Activated T-helper 1 cell treated with anti-CD3 and anti-CD28 coated beads, Interleukin-12 subunit alpha, Interleukin-12 subunit beta, Interleukin-2, Interleukin-4 antibody, amounts not matched to agents 30 ng/mL and 10 ng/mL and 1 ng/mL, durations not matched to agents 14 hours and 24 hours and 36 hours (primary cell): ENCODE measurements at places on chromosomes 3 and 15. TPM values are rescaled to one million over a fixed set of nuclear protein-coding genes. Genes with fewer than 3 reads are reported as not detected.

DNA sequence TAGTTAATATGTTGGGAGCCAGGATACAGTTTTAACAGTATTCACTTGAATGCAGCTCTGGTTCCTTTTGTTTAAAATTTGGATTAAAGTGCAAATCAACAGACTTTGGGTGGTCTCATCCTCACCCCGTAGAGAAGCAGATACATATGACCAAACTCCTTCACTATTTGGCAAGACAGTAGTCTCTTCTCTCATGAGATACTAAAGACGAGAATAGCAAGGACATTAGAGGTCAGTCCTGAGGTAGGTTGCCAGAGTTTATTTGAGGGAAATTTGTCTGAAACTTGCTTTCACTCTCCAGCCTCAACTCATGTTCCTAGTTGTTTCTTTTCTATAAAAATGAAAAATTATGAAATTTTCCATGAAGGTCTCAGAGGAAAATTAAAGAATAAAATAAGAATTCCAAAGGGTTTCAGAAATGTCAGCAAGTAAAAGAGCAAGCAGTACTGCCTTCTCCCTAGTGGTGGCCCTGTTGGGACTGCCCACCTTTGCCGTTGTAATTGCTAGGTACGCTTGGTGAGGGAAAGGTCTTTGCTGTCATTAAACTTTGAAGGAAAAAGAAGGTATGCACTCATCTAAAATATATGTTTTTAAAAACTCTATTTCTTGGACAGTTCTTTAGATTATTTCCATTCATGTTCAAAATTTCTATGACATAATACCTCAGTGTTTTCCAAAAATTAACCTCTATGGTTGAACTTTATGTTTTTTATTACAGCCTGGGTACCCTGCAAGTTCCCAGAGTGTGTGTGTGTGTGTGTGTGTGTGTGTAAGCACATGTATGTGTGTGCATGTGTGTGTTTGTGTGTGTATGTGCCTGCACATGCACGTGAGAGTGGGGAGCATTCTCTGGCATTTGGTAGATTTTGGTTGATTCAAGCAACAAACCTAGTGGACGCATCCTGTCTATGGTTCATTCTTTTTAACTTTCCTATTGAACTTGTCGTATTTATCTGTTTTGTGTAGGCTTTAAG is 111.4 kb downstream of the CMSS1 start:
- no peak for DNase-seq
- no peaks in the 10 kb centered on the region for H3K4me1 ChIP-seq
- H3K4me3 ChIP-seq = no peak overlapping the region
- H3K27ac ChIP-seq = no peak overlapping the region

DNA sequence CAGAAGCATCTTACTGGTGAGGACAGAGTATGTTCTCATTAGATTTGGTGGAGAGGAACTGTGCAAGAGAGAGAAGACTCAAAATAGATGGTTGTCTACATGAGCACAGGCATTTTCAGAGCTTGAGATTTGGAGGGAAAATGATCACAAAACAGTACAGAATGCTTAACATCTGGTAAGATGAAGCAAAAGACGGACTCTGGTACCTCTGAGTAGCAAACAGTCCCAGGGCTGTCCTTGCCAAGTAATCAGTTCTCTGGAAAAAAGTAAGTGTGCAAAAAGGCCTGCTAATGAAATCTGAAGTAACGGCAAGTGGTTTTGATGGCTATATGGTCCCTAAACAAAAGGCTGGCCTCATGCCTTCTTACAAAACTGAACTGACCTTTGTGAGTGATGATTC is 414.2 kb downstream of the CNTN4 start:
- H3K4me1 ChIP-seq = no peaks in the 10 kb centered on the region
- H3K36me3 ChIP-seq = no peaks in the 10 kb centered on the region
- H3K27ac ChIP-seq = no peak overlapping the region
- no peaks in the 10 kb centered on the region for H3K27me3 ChIP-seq
- H3K4me3 ChIP-seq = no peak overlapping the region

DNA sequence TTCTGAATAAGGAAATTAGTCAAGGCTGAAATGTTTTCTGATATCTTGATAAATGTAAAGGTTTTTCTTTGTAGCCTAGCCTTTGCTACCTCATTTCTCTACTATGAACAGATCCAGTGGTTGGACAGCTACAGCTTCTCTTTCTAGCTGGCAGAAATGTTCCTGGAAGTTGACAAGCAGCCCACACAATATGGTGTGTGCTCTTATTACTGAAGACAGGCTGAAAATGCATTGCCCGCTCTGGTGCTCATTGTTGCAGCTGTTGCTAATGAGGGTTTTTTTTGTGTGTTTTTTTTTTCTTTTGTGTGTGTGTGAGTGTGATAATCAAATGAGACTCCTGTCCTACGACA is 844.3 kb upstream of the SEMA6D start:
- no peaks in the 10 kb centered on the region for H3K36me3 ChIP-seq
- no peaks in the 10 kb centered on the region for H3K4me1 ChIP-seq
- no peak overlapping the region for H3K27ac ChIP-seq
- H3K27me3 ChIP-seq = no peaks in the 10 kb centered on the region

DNA sequence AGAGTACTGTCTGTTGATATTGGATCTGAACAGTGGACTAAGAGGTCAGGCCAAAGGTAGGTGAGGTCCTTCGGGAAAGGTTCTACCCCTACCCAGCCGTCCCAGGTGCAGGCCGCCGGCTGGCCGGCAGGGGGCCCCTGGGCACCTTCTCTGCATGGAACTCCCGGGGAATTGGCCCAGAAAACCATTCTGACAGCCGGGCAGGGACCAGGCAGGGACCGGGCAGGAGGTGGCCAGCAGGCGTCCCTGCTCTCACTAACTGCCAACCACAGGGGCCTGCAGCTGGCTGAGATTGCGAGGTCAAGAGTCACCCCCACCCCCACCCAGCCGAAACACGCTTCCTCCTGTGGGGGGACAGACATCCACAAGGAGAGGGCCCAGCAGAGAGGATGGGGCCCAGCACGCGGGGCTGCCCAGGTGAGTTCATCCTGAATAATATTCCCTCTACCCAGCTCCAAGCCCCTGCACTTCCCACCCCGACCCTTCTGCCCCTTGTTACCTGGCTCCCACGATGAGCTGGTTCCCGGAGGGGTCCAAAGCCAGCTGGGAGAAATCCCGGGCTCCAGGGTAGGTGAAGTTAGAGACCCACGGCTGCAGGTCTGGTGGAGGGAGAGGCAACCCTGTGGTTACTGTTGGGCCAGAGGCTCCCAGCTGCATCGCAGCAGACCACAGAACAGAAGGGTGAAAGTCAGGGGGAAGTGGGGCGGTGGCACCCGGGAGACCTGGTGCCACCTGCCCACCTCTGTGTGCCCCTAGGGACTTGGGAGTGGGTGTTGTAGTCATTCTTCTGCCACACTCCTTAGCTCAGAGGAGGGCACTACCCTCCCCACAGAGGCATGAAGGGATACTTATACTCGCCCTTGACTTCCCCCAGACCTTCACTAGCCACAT is 84.4 kb downstream of the SEMA5B start:
- no peak overlapping the region for H3K4me3 ChIP-seq
- H3K4me1 ChIP-seq = no peaks in the 10 kb centered on the region
- DNase-seq = no peak
- H3K27ac ChIP-seq = no peak overlapping the region
- H3K36me3 ChIP-seq = no peaks in the 10 kb centered on the region

- DNase-seq = no peak
- no peak overlapping the region for H3K4me3 ChIP-seq
- H3K4me1 ChIP-seq = no peaks in the 10 kb centered on the region
- no peaks in the 10 kb centered on the region for H3K36me3 ChIP-seq
Observed at GRCh38 chr3:168540726-168541125, 445.0 kb upstream of the GOLIM4 start.

FBXW12 gene
- not detected in 2 replicates for total RNA-seq

SCN11A gene
- total RNA-seq = 0.05 TPM in 1 of 2 replicates, not detected in the other

- DNase-seq = no peak
- H3K36me3 ChIP-seq = peaks cover 4% of the 10 kb centered on the region
- H3K4me1 ChIP-seq = peaks cover 26% of the 10 kb centered on the region
- peaks cover 12% of the 10 kb centered on the region for H3K27me3 ChIP-seq
Observed at GRCh38 chr3:177318559-177318958, 121.3 kb upstream of the TBL1XR1 start.

GOLGA6C gene
- total RNA-seq = not detected in 2 replicates

EFCC1 gene
- 0.21 and 0.22 TPM in 2 replicates for total RNA-seq

ERICH6 gene
- not detected in 2 replicates for total RNA-seq

ANAPC13 gene
- 25.2 and 26.8 TPM in 2 replicates for total RNA-seq

DNA sequence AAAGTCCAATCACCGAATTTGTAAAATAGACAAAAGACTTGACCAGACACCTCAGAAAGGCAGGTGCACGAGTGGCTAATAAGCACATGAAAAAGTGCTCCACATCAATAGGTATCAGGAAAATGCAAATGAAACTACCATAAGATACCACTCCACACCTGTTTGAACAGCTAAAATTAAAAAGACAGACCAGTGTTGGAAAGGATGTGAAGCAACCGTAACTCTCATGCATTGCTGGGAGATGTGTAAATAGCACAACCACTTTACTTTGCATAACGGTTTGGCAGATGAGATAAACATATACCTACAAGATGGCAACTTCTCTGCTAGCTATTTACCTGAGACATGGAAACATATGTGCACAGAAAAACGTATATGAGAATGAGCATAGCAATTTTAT is 56.9 kb downstream of the CADPS start:
- no peak overlapping the region for H3K27ac ChIP-seq
- no peak overlapping the region for H3K4me3 ChIP-seq
- H3K27me3 ChIP-seq = no peaks in the 10 kb centered on the region
- H3K4me1 ChIP-seq = no peaks in the 10 kb centered on the region
- H3K36me3 ChIP-seq = no peaks in the 10 kb centered on the region
- no peak for DNase-seq

DNA sequence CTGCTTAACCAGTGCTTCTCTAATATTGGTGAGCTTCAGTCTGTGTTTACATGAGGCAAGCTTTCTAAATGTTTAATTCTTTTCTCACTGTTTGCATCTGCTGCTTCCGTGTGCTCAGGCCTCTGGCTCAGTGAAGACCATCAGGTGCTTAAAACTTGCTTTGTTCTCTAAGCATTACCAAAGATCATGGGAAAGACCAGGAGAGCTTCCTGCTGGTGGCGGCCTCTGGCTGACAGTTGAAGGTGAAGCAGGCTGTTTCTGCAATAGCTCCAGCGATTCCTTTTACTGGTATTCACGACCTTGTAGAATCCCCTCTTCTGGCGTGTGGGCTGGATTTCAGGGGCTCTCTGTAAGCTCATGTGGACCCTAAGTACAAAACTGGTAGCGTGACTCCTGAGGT is 45.1 kb downstream of the EDEM1 start:
- no peaks in the 10 kb centered on the region for H3K36me3 ChIP-seq
- no peak overlapping the region for H3K4me3 ChIP-seq
- peaks cover 2% of the 10 kb centered on the region for H3K27me3 ChIP-seq
- H3K4me1 ChIP-seq = no peaks in the 10 kb centered on the region

MKRN3 gene
- total RNA-seq = 1.7 and 2.1 TPM in 2 replicates

DNA sequence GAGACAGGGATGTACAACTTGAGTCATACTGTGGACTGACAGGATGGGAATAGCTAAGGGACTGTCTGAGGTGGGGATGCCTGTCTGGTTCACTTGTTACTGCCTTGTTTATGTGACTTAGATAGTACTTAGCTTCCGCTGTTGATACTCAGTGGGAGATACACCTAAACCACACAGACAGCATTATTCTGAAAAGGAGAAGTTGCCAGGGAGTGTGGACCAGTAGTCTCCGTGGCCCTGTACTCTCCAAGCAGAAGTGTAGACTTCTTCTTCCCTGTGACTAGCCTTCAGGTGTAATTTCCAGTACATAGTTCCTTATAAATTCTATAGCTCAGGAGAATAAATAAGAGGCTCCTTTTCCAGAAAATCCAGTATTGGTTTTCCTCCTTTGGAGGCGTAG is 5.1 kb downstream of the HIGD2B start:
- DNase-seq = no peak
- peaks cover 32% of the 10 kb centered on the region for H3K27me3 ChIP-seq
- H3K4me3 ChIP-seq = no peak overlapping the region
- no peaks in the 10 kb centered on the region for H3K36me3 ChIP-seq

C2CD4A gene
- 0.13 and 0.17 TPM in 2 replicates for total RNA-seq

- peak overlapping the region; percentile 88 for H3K27ac ChIP-seq
- no peaks in the 10 kb centered on the region for H3K27me3 ChIP-seq
- H3K4me3 ChIP-seq = peak overlapping the region; percentile 79
Observed at GRCh38 chr3:172580680-172581401, 57.6 kb upstream of the TNFSF10 start.

DNA sequence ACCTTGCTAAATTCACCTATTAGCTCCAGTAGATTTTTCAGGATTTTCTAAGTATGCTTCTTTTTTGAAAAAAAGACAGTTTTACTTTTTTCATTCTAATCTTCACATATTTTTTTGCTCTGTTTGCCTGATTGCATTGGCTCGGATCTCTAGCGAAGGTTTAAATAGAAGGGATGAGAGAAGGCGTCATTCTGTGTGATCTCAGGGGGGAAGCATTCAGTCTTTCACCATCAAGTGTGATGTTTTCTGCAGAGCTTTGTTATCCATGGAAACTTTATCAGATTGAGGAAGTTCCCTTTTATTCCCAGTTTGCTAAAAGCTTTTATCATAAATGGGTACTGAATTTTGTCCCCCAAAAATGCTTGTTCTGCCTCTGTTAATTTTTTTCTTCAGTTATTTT is 120.3 kb downstream of the LRRK1 start:
- peaks cover 4% of the 10 kb centered on the region for H3K4me1 ChIP-seq
- H3K27ac ChIP-seq = no peak overlapping the region
- no peaks in the 10 kb centered on the region for H3K36me3 ChIP-seq
- peaks cover 33% of the 10 kb centered on the region for H3K27me3 ChIP-seq
- DNase-seq = no peak

GRCh38 chr3:113838631-113839209 is at the start of gene GRAMD1C:
Gene GRAMD1C (plus strand): TSS chr3:113838788. CDS start chr3:113838910, 122 bp downstream.
- peak; percentile 79 for DNase-seq
- H3K27ac ChIP-seq = no peak within 1 kb of the TSS
- peaks cover 12% of the 10 kb centered on the region for H3K27me3 ChIP-seq
- H3K36me3 ChIP-seq = no peaks in the 10 kb centered on the region
- H3K4me3 ChIP-seq = peak within 1 kb of the TSS; percentile 79
- peaks cover 8% of the 10 kb centered on the region for H3K4me1 ChIP-seq

GRCh38 chr3:12195231-12195630 is 36.5 kb upstream of the TIMP4 start:
- DNase-seq = no peak
- H3K4me3 ChIP-seq = peak overlapping the region; percentile 52
- peaks cover 80% of the 10 kb centered on the region for H3K4me1 ChIP-seq
- H3K36me3 ChIP-seq = no peaks in the 10 kb centered on the region
